ENCODE measurements at places on chromosomes 7 and 10.

GRCh38 chr10:29896053-29896452, 163.3 kb downstream of the JCAD start:
- no peak overlapping the region for H3K4me3 ChIP-seq
- H3K27me3 ChIP-seq: no peaks in the 10 kb centered on the region
- no peak overlapping the region for H3K27ac ChIP-seq
- DNase-seq: no peak
- H3K4me1 ChIP-seq: peaks cover 7% of the 10 kb centered on the region

DNA sequence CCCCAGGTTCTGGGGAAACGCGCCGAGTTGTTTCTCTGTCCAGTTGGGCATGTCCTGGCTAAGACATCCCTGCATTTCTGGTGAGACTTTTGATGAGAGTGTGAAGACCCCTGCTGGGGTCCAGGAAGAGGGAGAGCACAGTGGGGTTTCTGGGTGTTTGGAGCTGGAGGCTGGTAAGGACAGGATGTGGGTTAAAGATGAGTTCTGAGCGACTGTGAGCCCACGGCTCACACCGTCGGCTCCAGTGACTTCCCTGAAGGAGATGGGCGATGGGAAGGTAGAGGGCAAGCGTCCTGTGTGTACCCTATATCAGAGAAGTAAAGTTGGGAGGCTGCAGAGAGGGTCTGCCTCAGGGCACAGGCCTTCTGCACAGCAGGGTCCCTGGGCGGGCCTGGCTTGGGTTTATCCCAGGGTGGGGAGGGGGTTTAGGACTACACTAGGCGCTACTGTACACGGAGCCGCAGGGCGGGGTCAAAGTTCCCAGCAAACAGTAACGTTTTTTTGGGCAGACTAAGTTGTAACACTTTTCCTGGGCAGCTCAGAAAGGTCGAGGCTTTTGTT, 3.6 kb downstream of the EMX2 start:
- H3K36me3 ChIP-seq: peaks cover 2% of the 10 kb centered on the region
- H3K27ac ChIP-seq: no peak overlapping the region
- peak overlapping the region; percentile 53 for H3K4me3 ChIP-seq

DNA sequence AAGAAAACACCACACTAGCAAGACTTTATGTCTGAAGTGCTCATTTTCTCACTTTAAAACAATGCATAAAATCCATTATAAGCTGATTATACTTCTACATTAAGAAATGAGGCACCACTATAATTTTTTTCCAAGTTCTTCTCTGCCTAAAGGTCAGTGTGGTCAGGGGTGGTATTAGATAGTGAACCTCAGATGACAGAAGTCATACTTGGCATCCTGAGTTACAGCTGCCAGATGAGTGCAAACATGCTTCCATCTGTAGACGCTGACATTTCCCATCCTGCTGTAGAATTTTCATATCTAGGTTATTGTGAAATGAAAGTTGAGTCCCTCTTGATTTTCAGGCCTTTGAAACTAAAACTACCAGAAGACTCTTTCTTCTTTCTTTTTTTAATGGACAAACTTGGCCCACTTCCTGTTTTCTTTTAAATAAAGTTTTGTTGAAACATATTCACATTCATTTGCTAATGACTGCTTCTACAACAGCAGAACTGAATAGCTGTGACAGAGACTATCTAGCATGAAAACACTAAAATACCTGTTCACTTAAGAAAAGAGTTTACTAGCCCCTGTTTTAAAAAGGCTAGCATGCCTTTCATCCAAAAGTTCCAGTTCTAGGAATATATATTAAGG, 900.8 kb downstream of the XPNPEP1 start:
- no peaks in the 10 kb centered on the region for H3K36me3 ChIP-seq
- no peak overlapping the region for H3K4me3 ChIP-seq
- H3K4me1 ChIP-seq: no peaks in the 10 kb centered on the region
- no peak overlapping the region for H3K27ac ChIP-seq
- H3K27me3 ChIP-seq: peaks cover 2% of the 10 kb centered on the region

GRCh38 chr10:5964736-5965135, 12.6 kb downstream of the IL15RA start:
- DNase-seq: no peak
- H3K27me3 ChIP-seq: no peaks in the 10 kb centered on the region
- no peak overlapping the region for H3K27ac ChIP-seq
- no peaks in the 10 kb centered on the region for H3K36me3 ChIP-seq
- no peak overlapping the region for H3K4me3 ChIP-seq

DNA sequence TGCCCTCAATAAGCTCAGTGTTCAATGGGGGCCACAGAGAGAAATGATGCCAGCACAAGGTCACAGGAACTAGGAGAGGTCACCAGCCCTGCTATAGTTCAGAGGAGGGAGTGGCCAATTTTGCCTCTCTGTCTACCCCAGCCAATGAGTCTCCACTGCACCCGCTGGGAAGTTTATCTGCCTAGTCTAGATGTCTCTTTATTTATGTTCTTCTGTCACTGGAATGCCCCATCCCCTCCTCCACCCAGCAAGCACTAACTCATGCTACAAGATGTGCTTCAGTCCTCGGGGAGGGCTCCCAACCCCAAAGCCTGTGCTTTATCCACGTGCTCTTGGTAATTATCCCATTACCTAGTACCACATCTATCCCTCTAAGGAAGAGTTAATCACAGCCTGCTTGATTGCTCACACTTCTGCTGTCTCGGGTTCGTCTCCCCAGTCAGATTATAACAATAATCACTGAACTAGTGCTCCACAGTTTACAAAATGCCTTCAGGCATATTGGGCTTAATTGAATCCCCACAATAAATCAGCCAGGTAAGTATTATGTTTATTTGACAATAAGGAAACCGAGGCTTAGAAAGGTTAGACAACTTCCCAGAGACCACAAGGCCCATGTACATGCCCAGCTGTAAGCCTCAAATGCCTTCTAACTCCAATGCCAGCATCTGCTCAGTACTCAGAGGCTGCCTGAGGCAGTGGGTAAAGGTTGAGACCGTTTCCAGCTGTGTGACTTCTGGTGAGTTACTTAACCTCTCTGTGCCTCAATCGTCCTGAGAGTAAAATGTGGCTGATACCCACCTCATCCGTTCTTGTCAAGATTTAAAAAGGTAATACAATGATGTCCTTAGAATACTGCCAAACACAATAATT, 3.9 kb downstream of the HIP1 start:
- H3K4me3 ChIP-seq: peak overlapping the region; percentile 65
- peaks cover 34% of the 10 kb centered on the region for H3K4me1 ChIP-seq
- DNase-seq: no peak
- H3K27me3 ChIP-seq: peaks cover 21% of the 10 kb centered on the region

- H3K27ac ChIP-seq: no peak overlapping the region
- no peaks in the 10 kb centered on the region for H3K27me3 ChIP-seq
- H3K36me3 ChIP-seq: peaks cover 12% of the 10 kb centered on the region
- no peak for DNase-seq
These were observed 239.8 kb downstream of the SUGCT start for GRCh38 chr7:40374575-40374974.

GRCh38 chr10:78964952-78965633, 103.7 kb upstream of the ZMIZ1 start:
- H3K27me3 ChIP-seq: no peaks in the 10 kb centered on the region
- DNase-seq: peak; percentile 71
- H3K4me3 ChIP-seq: peak overlapping the region; percentile 49
- H3K36me3 ChIP-seq: no peaks in the 10 kb centered on the region
- H3K27ac ChIP-seq: peak overlapping the region; percentile 96

GRCh38 chr10:14556285-14556956, 218.3 kb downstream of the FAM107B start:
- peak overlapping the region; percentile 69 for H3K27ac ChIP-seq
- peaks cover 43% of the 10 kb centered on the region for H3K4me1 ChIP-seq
- no peaks in the 10 kb centered on the region for H3K27me3 ChIP-seq
- peaks cover 2% of the 10 kb centered on the region for H3K36me3 ChIP-seq
- no peak for DNase-seq

GRCh38 chr7:44321796-44322195, 3.6 kb downstream of the CAMK2B start:
- no peak for DNase-seq
- H3K4me1 ChIP-seq: peaks cover 5% of the 10 kb centered on the region
- H3K27me3 ChIP-seq: peaks cover 47% of the 10 kb centered on the region
- peak overlapping the region; percentile 62 for H3K4me3 ChIP-seq
- H3K27ac ChIP-seq: no peak overlapping the region

- no peaks in the 10 kb centered on the region for H3K36me3 ChIP-seq
- H3K27me3 ChIP-seq: peaks cover 2% of the 10 kb centered on the region
- no peaks in the 10 kb centered on the region for H3K4me1 ChIP-seq
- H3K4me3 ChIP-seq: no peak overlapping the region
- no peak for DNase-seq
- H3K27ac ChIP-seq: no peak overlapping the region
These were observed 1078.3 kb downstream of the NRG3 start for GRCh38 chr10:82953331-82953730.

- no peaks in the 10 kb centered on the region for H3K36me3 ChIP-seq
- no peak overlapping the region for H3K27ac ChIP-seq
- no peaks in the 10 kb centered on the region for H3K4me1 ChIP-seq
- no peak overlapping the region for H3K4me3 ChIP-seq
These were observed 71.5 kb downstream of the GPR85 start for GRCh38 chr7:113015034-113015645.

- H3K27me3 ChIP-seq: no peaks in the 10 kb centered on the region
- DNase-seq: no peak
- no peak overlapping the region for H3K27ac ChIP-seq
- no peak overlapping the region for H3K4me3 ChIP-seq
- peaks cover 10% of the 10 kb centered on the region for H3K4me1 ChIP-seq
These were observed 87.0 kb upstream of the SDK1 start for GRCh38 chr7:3214090-3214413.

DNA sequence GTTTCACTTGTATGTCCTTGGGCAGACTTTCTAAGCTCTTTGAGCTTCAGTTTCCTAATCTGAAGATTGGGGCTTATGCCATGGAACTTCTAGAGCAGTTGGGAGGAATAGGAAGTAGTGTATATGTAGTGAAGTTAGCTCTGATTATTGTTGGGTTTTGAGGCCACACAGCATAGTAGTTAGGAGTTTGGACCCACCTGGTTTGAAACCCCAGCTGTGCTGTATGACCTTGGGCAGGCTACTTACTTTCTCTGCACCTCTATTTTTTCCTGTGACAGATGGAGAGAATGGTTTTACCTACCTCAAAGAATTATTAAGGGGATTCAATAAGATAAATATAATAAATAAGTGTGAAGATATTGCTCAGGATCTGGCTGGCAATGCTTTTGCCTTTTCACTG, 61.4 kb upstream of the ADRB1 start:
- H3K27ac ChIP-seq: no peak overlapping the region
- no peak for DNase-seq
- H3K36me3 ChIP-seq: no peaks in the 10 kb centered on the region

DNA sequence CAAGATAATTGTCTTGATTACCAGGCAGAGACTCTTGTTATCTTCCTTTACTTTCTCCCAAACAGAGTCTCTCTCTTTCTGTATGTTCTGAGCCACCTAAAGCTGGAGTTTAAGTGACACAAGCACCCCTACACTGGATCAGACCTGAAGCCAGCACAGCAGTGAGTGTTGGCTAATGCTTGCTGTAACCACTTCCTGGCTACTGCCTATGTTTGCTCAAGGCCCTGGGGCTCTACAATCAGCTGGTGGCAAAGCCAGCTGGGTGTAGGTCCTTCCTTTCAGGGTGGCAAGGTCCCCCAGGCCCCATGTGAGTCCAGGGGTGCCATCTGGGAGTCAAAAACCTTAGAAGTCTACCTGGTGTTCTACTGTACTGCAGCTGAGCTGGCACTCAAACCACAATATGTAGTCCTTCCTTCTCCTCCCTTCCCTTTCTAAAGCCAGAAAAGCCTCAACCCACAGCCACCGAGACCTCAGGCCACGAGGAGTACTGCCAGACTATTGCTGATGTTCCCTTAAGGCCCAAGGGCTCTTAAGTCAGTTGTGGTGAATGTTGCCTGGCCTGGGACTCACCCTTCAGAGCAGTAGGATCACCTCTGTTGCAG, 416.3 kb downstream of the ADRA2A start:
- peaks cover 5% of the 10 kb centered on the region for H3K36me3 ChIP-seq
- no peak overlapping the region for H3K27ac ChIP-seq
- H3K27me3 ChIP-seq: no peaks in the 10 kb centered on the region

GRCh38 chr10:112352044-112352443, 21.9 kb upstream of the ACSL5 start:
- no peak for DNase-seq
- no peaks in the 10 kb centered on the region for H3K27me3 ChIP-seq
- no peaks in the 10 kb centered on the region for H3K4me1 ChIP-seq
- H3K36me3 ChIP-seq: no peaks in the 10 kb centered on the region
- no peak overlapping the region for H3K4me3 ChIP-seq
- no peak overlapping the region for H3K27ac ChIP-seq

DNA sequence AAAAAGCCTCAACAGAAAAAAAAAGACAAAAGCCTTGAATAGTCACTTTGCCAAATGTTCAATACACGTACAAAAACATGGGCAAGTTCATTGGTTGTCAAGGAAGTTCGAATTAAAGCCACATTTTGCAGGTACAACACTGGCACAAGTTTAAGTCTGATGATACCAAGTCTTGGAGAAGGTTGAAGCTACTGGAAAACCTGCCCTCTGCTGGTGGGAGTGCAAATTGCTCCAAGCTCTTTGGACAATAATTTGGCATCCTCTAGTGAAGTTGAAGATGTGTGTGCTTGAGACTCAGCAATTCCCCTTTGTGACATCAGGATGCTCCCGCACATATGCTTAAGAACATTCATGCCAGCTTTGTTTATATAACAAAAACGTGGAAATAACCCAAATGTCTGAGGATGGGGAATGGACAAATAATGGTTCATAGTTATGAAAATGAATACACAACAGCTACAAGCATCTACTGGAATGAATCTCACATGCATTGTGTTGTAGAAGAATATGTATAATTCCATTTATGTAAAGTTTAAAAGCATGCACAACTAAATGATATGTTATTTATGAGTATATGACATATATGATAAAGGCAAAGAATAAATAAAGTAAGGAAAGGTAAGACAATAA, 120.0 kb upstream of the PLPP4 start:
- DNase-seq: peak; percentile 71
- H3K4me1 ChIP-seq: no peaks in the 10 kb centered on the region
- no peak overlapping the region for H3K4me3 ChIP-seq
- H3K27me3 ChIP-seq: peaks cover 6% of the 10 kb centered on the region

DNA sequence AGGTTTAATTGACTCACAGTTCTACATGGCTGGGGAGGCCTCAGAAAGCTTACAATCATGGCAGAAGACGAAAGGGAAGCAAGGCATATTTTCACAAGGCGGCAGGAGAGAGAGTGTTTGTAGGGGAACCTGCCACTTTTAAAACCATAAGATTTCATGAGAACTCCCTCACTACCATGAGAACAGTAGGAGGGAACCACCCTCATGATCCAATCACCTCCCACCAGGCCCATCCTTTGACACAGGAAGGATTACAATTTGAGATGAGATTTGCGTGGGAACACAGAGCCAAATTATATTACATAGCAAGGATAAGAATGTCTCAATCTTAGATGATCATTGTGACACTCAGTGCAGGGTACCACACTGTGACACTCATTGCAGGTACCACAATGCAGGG, 44.2 kb downstream of the MRPL32 start:
- H3K36me3 ChIP-seq: no peaks in the 10 kb centered on the region
- no peaks in the 10 kb centered on the region for H3K27me3 ChIP-seq
- H3K27ac ChIP-seq: no peak overlapping the region
- H3K4me3 ChIP-seq: no peak overlapping the region
